ENCODE measurements at places on chromosomes 1 and 21.

- DNase-seq: no peak
Measured at GRCh38 chr1:176829261-176829660, 335.3 kb downstream of the ASTN1 start.

DNA sequence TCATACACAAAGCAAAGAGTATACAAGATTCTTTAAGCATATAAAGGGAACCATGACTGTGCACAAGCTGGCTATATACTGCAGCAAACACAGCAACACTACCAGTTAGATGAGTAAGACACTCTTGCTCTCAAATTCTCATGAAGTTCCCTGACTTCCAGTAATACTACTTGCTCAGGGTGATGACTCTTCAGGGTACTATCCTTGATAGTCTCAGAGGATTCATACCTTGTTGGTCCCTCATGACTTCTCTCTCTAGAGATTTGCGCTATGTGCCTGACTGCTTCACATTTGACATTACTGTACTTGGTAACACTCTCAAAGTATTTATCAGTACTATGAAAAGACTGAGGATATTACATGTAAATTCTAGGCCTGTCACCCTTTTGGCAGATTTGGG is 159.8 kb upstream of the ZRANB2 start:
- DNase-seq: no peak

DNA sequence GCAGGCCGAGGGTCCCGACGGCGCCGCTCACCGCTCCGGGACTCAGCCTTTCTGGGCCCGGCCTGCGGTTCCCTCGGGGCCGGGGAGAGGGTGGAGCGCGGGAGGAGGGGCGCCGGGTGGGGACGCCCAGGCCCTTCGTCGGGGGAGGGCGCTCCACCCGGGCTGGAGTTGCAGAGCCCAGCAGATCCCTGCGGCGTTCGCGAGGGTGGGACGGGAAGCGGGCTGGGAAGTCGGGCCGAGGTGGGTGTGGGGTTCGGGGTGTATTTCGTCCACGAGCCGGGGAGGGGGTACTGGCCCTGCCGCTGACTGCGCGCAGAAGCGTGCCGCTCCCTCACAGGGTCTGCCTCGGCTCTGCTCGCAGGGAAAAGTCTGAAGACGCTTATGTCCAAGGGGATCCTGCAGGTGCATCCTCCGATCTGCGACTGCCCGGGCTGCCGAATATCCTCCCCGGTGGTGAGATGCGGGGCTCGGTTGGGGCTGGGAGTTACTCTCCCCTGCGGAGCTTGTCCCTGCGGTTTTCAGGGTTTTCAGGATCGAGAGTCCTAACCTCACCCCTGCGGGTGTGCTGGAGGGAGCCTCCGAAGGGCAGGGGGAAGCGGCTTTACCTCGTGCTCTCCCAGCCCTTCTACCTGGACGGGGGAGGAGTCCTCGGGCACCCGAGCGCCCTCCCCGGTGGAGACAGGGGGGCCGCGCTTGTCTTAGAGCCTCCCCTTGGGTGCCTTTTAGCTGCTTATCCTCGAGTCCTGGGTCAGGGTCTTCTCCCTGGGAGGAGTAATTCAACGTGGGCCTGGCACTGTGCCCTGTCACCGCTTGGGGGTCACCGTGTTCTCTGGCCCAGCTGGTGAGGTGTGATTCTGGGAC is 2.1 kb downstream of the SAMD11 start:
- no peak for DNase-seq

GRCh38 chr21:37072988-37073416 is at the start of the genes PIGP and TTC3:
TSS of gene PIGP (minus strand) at chr21:37073071. CDS start at chr21:37072515, 556 bp downstream.
TSS of gene TTC3 (plus strand) at chr21:37073254. CDS start at chr21:37087258, 14,004 bp downstream.
- peak; percentile 96 for DNase-seq

- peak; percentile 40 for DNase-seq
Measured at GRCh38 chr1:31617916-31618746, 642 bp downstream of the HCRTR1 start.

GRCh38 chr21:46206163-46207005 is 22.1 kb upstream of the SPATC1L start:
- DNase-seq: no peak

- no peak for DNase-seq
Measured at GRCh38 chr1:161307892-161308638, 1.7 kb downstream of the MPZ start.

DNA sequence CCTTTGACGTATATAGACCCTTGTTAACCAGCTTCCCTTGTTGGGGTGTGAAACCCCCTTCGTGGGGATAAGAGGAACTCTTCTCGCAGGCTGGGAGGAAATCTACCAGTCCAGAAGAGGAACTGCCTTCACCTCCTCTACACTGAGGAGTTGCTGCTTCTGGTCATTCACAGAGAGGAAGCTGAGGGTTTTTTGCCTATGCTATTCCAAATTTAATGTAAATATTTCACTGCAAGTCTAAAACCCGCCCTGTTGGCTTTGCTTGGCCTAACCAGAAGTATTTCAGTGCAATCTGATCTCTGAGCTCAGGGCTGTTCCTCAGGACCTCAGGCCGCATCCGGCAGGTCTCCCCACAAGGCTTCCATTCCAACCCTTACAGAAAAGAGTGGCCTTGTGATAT is 150.1 kb downstream of the HIVEP3 start:
- no peak for DNase-seq

DNA sequence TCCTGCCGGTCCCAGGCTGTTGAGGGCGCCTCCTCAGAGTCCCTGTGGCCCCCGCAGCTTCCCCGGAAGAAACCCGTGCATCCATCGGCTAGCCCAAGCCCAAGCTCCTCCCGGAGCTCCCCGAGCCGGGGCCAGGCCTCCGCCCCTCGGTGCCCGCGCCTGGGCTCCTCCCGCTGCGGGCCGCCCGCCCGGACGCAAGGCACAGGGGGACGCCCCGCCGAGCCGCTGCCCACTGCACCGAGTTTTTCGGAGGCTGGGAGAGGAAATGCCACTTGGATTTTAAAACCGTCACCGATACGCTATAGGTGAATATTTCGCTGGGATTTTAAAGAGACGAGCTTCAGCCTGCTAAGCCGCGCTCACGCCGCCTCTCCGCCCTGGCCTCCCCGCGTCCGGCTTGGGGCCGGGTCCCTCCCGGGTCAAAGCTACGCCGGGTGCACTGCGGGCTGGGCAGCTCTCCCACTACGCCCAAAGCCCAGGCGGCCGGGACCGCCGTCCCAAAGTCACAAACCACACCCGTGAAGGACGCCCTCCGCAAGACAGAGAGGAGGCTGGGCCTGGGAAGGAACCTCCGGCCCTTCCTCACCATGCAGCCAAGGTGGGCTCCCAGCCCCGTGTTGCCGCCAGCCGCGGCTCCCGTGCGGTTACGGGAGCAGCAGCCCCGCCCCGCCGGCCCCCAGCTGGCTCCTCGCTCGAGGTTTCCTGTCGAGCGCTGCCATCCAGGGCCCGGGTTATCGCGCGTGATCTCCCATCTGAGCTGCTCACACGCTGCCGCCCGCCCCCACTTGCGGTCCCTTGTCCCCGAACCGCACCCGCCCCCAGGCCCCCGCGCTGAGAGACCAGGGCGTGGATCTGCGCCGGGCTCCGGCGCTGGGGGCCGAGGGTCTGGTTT is 63.2 kb downstream of the CD247 start:
- peak; percentile 79 for DNase-seq

DNA sequence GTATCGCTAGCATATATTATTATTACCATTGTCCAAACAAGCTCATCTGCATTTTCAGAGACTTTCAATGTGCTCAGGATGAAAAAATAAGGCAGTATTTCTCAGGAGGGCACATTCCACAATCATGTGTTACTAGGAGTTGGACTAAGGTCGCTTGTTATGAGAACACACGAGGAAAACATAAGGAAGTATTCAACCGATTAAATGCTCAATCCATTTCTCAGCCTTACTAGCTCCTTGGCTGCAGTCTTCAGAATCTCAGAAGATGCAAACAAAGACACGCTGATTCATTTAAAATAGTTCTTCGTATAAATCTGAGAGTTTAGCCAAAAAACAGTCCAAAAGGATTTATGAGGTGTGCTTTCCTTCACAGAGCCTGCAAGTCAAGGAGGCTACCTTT is 82.0 kb upstream of the JAK1 start:
- DNase-seq: no peak

DNA sequence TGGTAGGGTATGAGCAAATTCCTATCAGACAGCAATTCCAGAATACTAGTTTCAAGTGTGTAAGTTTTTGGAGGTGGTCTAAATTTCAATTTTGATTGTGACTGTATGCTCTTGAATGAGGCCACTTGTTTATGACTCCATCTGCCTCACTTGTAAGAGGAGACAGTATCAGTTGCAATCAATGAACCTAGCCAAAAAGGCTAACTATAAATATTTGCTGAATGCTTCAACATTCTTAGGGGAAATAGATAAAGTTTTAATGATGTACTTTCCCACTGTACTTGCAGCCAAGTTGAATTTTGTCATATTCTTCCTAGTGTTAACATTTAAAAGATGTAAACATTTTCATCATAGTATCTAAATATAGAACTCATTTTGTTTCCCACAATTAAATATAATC is 32.1 kb upstream of the RWDD3 start:
- no peak for DNase-seq

DNA sequence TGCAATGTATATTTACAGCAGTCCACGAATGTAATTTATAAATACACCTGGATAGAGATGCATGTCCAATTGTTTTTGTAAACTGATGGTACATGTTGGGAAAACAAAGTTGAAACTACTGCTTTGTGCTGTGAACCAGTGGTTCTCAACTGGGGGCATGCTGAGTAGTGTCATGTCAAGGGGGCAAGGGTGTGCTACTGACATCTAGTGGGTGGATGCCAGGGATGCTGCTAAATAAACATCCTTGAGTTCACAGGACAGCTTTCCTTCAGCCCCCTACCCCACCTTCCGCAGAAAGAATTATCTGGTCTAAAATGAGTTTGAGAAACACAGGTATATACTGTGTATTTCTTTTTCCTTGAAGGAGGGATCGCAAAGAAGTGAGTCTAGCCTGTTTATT is 95.9 kb downstream of the RASAL2 start:
- no peak for DNase-seq

DNA sequence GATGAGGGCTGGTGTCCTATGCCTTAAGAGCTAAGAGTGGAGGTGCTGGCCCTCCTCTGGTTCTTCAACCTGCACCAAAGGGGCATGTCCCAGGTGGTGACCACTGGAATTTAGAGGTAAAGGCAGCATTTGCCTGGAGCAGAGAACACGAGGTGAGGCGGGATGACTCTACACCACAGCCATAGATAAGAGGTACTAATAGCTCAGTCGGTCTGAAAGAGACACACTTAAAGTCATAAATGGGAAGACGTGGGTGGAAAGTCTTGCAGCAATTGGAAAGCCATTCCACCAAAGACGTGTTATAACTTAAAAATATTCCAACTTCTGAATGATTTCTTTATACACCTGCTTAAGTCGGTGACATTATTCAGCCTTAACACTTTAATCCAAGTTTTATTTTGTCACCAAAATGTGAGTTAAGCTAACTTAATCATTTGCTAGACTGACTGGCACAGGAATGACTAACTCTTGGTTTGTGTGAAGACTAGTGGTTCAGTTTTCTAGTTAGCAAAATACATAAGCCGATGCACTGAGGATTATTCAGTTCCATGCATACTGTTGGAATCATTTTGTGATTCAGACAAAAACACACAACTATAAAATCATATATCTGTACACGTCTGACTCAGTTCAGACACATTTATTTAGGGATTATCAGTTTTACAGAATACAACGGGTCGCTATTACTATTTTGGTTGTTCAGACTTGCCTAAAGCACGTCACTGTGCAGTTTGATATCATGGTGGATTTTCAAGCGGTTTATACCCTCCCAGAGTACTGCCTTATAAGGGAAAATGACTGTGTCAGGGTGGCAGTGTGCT is 4.6 kb upstream of the ETS2 start:
- DNase-seq: no peak

- DNase-seq: no peak
Measured at GRCh38 chr21:42591170-42591869, 62.1 kb upstream of the PDE9A start.

DNA sequence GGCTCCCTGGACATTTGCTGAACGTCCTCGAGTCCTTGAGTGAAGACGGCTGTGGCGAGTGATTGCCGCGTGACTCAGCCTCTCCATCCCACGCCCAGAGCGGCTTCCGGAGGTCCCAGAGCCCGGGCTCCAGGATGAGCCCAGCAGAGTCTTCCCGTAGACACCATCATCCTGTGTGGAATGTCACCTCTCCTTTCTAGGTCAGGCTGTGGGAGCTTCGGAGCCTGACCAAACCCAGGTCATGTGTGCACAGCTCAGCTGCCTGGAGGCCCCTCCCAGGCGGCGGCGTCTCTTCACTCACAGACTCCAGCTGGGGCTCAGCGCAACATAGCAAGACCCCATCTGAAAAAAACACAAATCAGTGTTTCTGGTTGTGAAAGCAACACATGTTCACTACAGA is 38.2 kb downstream of the PRKCZ start:
- no peak for DNase-seq

GRCh38 chr1:2796890-2797740 is 4.4 kb downstream of the TTC34 start:
- DNase-seq: no peak

DNA sequence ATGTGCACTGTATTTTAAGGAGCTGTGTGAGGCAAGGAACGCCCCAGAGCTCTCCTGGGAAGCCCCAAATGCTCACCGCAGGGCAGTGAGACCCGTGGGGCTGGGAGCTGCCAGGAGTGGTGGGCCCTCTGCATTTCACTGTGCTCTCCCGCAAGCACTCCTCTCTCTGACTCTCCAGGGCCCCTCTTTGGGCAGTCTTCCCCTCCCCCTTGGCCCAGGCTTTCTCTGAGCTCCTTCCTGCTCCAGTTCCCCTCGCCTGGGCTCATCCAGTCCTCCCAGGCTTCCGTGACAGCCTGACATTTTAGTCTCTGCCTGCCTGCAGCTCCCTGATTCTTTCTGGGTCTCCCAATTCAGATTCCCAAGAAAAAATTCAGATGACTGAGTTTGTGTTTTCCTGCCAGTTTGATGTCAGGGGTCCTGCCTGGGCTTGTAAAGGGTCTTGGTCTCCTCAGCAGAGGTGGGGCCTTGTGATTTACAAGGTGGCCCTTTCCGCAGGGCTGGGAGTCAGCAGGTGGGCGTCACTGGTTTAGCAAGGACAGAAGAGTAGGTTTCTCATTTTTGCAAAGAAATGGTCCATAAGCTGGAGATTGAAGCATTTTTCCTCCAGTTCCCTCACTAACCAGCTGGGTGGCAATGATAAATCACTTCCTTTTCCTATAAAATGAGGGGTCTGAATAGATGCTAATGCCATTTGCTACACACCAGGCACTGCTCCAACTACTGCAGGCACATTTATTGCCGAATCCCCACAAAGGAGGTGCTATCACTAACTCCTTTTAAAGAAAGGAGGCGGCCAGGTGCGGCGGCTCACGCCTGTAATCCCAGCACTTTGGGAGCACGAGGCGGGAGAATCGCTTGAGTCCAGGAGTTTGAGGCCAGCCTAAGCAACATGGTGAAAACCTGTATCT is 1.9 kb upstream of the CA6 start:
- no peak for DNase-seq

Data from stimulated activated CD4-positive, alpha-beta T cell treated with anti-CD3 and anti-CD28 coated beads, Interleukin-4, amount 100 ng/mL, for 24 hours (primary cell).